ENCODE measurements at places on chromosomes 6 and 20.

- no peak for DNase-seq
Measured at GRCh38 chr6:167116838-167117228, 6.1 kb upstream of the CCR6 start.

DNA sequence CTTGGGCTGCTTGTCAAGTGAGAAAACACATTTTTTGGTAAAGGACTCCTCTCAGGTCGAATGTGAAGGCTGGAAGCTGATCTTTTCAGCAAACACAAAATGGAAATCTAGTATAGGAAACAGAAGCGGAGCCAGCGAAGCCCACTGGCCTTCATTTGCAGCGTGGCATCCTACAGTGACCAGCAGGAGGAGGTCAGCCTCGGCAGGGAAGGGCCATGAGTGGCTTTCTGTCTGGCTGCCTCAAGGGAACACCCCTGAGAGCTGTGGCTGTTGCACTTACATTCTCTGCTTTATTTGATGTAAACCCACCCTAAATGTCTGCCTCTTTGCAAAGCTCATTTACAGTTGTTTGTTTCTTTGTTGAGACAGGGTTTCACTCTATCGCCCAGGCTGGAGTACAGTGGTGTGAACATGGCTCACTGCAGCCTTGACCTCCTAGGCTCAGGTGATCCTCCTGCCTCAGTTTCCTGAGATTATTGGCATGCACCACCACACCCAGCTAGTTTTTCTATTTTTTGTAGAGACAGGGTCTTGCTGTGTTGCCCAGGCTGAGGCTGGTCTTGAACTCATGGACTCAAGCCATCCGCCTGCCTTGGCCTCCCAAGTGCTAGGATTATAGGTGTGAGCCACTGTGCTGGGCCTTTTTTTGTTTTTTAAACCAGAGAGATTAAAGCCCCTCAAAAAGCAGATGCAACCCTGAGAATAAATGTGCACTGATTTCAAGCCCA is 322.0 kb upstream of the SOX4 start:
- DNase-seq = no peak

- no peak for DNase-seq
Measured at GRCh38 chr6:75431379-75431778, 62.2 kb downstream of the FILIP1 start.

DNA sequence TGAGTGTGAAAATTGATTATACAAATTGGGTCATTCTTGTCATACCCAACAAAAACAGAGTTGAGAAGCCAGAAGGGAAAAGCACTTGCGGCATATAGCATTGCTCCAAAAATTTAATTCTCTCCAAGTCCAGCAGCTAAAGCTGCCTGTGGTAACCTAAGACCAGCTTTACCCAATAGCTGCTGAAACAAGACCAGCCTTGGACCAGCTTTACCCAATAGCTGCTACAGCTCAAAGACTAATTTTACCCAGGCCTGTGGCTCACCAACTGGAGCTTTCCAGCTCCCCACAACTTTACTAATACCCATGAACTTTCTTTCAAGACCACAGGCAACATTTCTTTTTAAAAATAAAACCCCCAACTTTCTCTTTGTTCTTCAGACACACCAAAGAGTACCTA is 32.8 kb upstream of the ZNF133 start:
- DNase-seq = no peak

DNA sequence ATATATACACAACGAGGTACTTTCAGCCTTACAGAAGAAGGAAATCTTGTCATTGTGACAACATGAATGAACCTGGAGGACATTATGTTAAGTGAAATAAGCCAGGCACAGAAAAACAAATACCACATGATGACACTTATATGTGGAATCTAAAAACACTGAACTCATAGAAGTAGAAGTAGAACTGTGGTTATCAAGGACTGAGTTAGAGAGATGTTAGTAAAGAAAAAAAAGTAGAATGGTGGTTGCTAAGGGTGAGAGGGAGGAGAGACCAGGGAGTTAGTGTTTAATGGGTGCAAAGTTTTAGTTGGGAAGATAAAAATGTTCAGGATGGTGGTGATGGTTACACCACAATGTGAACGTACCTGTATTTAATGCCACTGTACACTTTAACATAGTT is 4.8 kb upstream of the STX11 start:
- no peak for DNase-seq

- DNase-seq = no peak
Measured at GRCh38 chr20:7703551-7703961, 236.7 kb downstream of the HAO1 start.

- no peak for DNase-seq
Measured at GRCh38 chr6:14747881-14748520, 497.9 kb upstream of the JARID2 start.

DNA sequence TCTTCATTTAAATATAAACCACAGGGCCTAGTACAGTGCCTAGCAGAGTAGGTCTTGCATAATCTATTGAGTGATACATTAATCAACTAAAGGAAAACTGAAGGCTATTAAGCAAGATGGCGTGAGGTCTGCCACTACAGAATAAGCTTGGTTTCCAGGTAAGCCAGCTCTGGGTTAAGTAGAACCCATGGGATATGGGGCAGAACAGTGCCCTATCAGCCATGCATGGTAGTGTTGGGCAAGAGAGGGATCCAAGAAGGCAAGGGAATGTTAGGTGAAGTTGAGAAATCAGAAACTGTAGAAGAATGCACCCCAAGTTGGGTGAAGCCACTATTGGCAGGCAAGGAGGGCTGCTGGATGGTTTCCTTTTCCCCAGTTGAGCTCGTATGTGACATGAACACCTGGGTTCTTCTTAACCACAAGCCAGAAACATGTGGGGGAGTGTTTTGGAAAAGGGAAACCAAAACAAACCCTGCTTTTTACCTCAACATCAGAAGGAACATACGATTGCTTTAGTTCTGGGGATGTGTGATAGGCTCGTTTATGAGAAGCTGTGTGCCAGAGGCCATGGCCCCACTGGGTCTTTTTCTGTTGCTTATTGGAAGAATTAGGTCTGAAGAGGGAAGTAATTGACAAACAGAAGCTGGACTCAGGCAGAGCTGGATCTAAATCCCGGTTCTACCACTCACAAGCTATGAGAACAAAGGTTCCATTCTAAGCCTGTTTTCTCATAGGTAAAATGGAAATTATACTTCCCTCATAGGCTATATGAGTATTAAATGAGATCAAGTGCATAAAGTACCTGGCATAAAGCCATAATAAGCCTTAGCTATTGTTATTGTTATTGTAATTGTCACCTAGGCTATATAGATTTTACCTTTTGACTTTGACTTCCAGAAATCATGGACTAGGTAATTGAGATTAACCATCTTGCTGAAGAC is 33.5 kb downstream of the NEDD9 start:
- no peak for DNase-seq

DNA sequence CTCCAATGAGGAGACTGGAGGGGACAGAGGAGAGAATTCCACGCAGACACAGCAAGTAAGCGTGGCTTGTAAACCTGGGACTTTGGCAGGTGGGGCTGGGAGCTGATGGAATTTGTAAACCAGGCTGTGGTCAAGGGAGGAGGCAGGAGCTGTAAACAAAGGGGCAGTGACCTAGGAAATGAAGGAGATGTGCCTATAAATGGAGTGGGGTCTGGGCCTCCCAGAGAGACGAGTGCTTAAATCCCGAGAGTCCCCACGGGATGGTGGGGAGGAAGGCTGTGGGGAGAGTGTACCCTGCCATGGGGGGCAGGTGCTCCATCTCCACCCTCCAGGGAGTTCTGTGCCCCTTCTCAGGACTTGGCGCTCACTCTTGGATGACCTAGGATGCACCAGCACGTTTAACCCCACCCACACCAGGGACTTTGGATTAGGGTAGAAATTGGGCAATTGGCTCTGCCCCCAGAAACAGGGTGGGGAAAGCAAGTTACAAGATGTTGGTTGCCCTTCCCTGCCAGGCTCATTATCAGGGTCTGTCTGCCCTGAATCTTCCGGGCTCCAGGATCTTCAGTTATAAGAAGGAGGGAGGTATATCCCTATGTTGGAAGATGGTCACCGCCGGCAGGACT is 4.0 kb upstream of the DHX16 start:
- DNase-seq = no peak

DNA sequence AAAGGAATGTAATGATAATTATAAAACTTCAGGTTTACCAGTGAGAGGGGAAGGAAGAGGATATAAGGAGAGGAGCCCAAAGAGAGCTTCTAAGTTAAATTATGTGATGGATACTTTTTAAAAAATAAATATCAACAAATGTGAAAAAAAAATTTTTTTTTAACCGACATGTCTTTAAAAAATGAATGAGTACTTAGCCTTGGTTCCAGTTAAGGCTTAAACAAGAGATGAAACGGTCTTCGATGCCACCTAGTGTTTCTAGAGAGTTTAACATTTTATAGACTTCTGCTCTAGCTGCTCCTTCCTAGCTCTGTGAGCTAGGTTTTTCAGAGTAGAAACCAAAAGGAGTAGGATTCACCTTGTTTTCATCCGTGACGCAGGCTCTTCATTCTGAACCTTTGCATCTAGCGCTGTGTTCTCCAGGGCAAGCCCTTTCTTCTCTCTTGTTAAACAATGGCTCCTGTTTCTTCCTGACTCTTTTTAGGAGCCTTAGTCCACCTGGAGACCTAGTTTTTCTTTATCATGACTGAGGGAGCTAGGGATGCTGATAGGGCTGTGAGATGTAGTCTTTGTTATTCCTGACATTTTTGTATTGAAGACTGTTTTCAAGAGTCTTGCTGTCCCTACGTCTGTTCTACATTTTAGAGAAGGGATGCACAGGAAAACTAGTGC is 42.4 kb upstream of the GNRH2 start:
- DNase-seq = no peak

DNA sequence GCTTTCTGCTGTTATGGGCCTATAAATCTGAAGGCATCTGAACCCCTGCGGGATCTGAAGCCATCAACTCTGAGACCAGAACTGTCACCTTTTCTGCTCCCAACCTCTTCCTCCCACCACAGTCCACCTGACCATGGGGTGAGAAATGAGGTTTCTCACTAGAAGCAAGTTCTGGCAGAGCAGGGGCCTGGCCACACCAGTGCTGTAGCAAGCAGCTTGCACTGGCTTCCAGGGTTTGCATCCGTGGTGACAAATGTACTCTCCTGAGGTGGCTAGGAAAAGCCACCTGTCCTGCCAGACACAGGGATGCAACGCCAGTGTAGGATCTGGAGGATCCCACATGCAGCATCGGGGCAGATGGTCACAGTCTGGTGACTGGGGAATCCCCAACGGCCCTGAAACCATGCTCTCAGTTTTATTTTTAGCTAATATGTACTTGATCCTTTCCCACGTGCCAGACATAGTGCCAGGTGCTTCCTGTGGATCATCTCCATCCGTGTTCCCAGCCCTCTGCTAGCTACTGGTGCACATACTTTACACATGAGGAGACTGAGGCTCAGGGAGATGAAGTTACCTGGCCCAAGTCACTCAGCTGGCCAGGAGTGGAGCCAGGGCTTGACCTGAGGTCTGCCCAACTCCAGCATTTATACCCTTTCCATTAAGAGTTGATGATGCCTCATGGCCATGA is 122.1 kb upstream of the SPACA1 start:
- no peak for DNase-seq

- no peak for DNase-seq
Measured at GRCh38 chr20:33370291-33370690, 31.0 kb downstream of the CDK5RAP1 start.

GRCh38 chr6:26611599-26611998 is 14.8 kb downstream of the ABT1 start:
- no peak for DNase-seq

- DNase-seq = no peak
Measured at GRCh38 chr6:154139892-154140291, 100.9 kb downstream of the OPRM1 start.

- no peak for DNase-seq
Measured at GRCh38 chr6:150537893-150538292, 61.8 kb upstream of the PLEKHG1 start.

DNA sequence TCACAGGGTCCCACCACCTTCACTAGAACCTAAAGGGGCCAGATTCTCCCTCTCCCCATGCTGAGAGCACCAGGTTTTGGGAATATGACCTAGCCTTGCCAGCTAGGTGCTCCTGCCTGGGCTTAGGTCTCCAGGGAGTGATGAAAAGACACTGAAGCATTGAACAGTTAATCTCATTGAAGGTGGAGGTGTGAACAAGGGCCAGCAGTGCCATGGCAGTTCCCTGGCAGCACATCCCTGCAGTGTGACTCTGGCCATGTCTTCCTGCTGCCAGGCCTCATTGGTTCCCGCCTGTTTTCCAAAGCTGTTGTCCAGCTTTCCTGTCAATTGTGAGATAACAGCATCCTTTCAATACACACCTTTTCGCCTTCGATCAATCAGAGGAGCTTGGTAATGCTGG is 10.9 kb downstream of the PPIL6 start:
- no peak for DNase-seq

DNA sequence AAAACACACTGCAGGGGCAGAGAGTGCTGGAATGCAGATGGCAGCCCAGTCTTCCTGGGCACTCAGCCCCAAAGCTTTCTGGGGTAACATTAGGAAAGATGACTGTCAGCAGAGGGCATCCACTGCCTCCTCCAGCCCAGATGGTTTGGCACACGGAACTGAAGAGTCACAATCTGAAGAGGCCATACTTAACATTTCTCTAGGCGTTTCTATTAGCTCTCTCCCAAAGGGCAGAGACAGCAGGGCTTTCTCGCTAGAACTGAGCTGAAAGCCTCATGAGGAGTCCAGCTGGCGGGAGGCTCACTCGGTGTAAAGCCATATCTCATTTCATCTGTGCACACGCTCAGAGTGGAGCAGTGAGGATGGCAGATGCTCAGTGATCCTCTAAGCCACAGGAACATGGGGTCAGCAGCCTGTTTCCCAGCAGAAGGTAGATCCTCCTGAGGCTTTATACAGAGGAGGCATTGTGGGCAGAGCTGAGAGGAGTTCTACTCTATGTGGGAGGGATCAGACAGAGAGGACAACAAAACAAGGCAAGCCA is 28.1 kb downstream of the ALDH8A1 start:
- DNase-seq = no peak

GRCh38 chr6:13044390-13044789 is 283.9 kb downstream of the TBC1D7 start:
- no peak for DNase-seq

DNA sequence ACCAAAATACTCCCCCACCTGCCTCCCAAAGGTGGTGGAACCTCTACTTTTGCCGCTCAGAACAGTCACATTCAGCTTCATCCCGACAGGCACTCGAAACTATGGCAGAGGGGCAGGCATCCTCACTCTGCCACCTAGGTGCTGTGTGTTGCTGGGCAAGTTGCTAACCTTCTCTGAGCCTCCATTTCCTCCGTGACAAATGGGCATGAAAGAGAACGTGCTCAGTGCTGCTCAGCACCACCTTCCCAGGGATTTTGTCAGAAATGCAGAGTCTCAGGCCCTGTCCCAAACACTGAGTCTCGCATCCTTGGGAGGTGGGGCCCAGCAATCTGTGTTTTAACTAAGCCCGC is 18.1 kb downstream of the ANKRD60 start:
- DNase-seq = no peak
